Keratinocyte (primary cell): ENCODE measurements at places on chromosomes 2 and 18. TPM values are rescaled to one million over a fixed set of nuclear protein-coding genes. Genes with fewer than 3 reads are reported as not detected.
A peak's percentile ranks its signal among the peaks of the same experiment; 100 is the strongest.

The SULT1C4 gene
- polyA plus RNA-seq, result not detected in 3 replicates

The NRBP1 gene
- polyA plus RNA-seq, result 144 to 157 TPM (median 148 TPM) in 3 replicates

The MALL gene
- 11.1 to 80.8 TPM (median 29.0 TPM) in 3 replicates for polyA plus RNA-seq

The TSPYL6 gene
- not detected in 3 replicates for polyA plus RNA-seq

The DPY30 gene
- polyA plus RNA-seq, result 76.9 to 117 TPM (median 96.1 TPM) in 3 replicates

The SEMA4F gene
- polyA plus RNA-seq, result 8.0 to 10.7 TPM (median 8.6 TPM) in 3 replicates

The TMEM200C gene
- not detected in 3 replicates for polyA plus RNA-seq

The PPP1R1C gene
- polyA plus RNA-seq, result 3.0 to 4.3 TPM (median 3.1 TPM) in 3 replicates

DNA sequence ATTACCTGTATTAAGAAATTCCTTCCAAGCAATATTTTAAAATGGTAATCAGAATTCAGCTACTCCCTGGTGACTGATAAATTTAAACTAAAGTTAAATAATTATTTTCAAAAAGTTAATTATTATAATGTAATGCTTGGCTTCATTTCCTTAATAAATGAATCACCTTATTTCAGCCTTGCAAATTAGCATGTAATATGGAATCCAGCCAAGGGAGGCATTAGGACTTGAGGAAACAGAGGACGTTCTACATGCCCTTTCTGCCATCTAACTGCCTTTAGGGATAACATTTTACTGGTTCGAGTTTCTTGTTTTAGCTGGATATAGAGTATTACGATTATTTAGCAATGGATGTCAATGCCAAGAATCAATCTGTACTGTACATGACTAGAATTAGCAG, 636.3 kb downstream of the TSN start:
- no peak for DNase-seq

- no peak for DNase-seq
These were observed 11.8 kb upstream of the KDM3A start for GRCh38 chr2:86429335-86429734.

GRCh38 chr2:105744909-105745853, at the start of gene NCK2:
Gene NCK2 (plus strand): TSS chr2:105744912. CDS start chr2:105855064, 110,152 bp downstream.
- no peak for DNase-seq

GRCh38 chr18:78769502-78770105, 210.0 kb upstream of the SALL3 start:
- DNase-seq, result no peak

- DNase-seq, result no peak
These were observed 12.9 kb upstream of the NFATC1 start for GRCh38 chr18:79382681-79383387.

DNA sequence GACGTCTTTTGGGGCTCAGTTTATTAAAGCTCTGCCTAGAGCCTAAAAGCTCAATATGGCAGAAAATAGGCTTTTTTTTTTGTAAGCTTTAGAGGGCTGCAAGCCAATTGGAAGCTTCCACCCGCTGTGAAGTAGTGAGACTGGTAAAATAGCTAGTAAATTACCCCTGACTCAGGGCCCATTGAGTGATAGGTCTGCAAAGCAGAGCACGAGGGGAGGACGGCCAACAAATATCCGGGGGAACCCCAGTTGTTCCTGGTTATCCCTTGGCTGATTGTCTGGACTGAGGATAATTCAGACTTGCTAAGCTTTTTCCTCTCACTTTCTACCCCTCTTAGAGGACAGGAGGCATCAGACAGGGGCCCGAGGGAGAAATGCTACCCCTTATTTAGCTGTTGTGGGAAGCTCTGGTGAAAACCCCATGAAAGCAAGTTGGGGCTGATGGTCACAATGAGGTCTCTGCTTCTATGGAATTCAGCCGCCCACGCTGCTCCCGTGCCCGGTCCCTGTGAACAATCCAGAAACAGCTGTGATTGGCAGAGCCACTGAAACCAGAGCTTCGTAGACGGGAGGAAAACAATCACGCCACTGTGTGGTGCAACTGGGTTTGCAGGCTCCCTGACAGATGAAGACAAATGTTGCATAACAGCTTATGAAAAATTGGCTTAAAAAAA, 141.9 kb upstream of the LGALSL start:
- peak; percentile 83 for DNase-seq

DNA sequence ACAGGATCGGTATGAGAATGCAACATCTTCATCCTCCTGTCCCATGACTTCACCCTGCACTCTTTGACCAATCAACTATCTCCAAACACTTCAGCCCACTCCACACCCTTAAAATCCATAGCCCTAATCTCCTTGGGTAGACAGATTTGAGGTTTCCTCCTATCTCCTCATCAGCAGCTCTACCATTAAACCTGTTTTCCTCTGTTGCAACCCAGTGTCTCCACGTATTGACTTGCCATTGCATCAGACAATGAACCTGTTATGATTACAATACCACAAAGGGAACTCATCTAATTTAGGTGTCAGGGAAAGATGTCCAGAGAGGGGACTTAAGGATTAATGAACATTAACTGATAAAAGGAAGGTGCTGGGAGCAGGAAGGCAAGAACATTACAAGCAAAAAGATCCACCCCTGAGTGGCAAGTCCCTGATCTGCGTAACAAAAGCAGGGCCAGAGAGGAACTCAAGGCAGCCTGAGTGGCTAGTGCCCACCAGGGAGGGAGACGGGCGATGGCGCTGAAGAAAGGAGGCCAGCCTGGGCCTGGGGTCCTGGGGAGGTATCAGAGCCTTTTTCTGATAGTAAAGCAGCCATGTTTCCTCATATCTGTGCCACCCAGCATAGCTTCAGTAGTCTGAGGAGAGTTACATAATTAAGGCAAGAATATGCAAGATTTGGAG, 44.6 kb downstream of the AKAIN1 start:
- DNase-seq, result no peak

DNA sequence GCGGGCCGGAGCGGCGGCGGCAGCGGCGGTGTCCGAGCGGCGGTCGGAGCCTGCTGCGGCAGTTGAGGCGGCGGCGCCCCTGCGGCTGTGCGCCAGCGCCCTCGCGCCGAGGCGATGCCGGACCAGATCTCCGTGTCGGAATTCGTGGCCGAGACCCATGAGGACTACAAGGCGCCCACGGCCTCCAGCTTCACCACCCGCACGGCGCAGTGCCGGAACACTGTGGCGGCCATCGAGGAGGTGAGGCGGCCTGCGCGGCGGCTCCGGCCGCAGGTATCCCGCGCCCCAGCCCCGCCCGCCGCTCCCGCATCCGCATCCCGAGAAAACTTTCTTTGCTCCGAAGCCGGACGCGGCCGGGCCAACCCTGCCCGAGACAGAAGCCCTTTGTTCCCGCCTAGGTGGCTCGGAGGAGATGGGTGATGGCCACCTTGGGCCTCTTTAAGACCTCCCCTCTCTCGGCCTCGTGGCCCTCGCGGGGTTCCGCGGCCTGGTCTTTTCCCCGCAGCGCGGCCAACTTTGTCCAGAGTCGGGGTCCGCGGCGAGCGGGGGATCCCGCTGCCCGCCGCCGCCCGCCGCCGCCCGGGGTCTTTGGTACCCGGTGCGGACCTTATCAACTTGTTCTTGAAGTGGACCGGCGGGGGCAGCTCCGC, 504 bp downstream of the ASAP2 start:
- no peak for DNase-seq

- DNase-seq, result no peak
These were observed 52.5 kb downstream of the SERTAD2 start for GRCh38 chr2:64601034-64601754.

DNA sequence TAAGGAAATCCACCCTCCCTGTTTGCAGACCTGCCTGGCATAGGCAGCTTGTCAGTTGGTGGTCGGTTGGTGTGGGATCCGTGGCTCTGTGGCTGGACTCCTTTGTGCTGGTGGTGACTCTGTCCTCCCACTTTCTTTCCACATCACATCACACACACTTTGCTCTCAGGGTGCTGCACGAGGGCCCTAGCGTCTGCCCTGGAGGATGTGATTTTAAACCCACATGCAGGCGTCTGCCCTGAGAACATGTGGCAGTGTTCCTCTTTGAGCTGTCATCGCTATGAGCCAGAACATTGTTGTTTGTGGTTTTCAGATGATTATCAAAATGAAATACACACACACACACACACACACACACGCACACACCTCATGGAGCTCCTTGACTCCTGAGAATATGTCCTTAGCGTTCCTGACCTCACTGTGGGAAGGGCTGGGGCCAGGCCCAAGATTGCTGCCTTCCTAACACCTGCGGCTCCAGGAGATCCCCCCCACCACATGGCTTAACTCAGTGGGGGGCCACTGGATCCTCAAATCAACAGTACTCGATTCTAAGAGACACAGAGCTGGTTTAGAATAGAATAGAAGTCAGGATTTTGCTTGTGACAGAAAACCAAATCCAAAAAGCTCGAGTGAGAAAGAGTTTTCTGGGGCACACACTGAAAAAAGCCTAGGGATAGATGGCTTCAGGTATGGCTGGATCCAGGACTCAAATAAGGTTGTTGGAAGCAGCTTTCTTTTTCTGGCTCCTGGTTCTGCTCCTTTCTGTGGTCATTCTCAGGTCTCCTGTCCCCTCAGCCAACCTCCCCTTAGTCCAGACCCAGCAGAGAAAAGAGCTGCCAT, 54.8 kb downstream of the RTP5 start:
- DNase-seq, result no peak

- no peak for DNase-seq
These were observed 66.7 kb downstream of the TMEM18 start for GRCh38 chr2:610491-610890.

DNA sequence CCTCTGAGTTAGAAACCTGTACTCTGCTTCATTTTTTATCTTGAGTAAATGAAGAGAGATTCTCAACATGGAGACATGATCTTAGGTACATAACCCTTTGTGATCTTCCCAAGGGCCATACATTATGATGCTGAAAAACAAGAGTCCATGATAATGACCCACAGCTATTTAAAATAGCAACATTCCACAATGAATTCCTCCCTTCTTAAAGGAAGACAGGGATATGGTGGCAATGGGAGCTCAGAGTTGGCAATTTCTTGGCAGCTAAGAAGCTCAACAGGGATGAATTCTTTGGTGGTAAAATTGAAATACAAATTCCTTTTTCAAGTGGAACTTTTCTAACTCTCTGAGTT, 638.5 kb downstream of the CNTNAP5 start:
- DNase-seq, result no peak

GRCh38 chr2:64337314-64337713, 116.6 kb upstream of the LGALSL start:
- no peak for DNase-seq

- no peak for DNase-seq
These were observed 368 bp downstream of the TMEFF2 start for GRCh38 chr2:192194265-192194865.
